Stimulated activated naive CD8-positive, alpha-beta T cell treated with anti-CD3 and anti-CD28 coated beads, Interleukin-15, Interleukin-2, amounts not matched to agents 100 U/mL and 50 U/mL, for 24 hours (primary cell): ENCODE measurements at places on chromosomes 13 and 19.
A peak's percentile ranks its signal among the peaks of the same experiment; 100 is the strongest.

DNA sequence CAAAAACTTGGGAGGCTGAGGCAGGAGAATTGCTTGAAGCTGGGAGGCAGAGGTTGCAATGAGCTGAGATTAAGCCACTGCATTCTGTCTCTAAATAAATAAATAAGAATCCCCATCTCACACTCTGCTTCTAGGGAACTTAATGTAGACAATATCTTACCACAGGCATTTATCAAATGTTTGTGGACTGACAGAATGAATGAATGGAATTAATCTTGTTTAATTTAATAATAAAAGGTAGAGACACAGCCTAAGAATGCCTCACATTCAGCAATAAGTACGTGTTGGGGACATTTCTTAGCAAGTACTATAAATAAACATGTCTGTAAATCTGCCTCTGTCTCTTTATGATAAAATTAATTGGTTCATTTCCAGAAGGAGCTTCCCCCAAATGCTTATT is 36.2 kb upstream of the RBM26 start:
- no peak for DNase-seq

DNA sequence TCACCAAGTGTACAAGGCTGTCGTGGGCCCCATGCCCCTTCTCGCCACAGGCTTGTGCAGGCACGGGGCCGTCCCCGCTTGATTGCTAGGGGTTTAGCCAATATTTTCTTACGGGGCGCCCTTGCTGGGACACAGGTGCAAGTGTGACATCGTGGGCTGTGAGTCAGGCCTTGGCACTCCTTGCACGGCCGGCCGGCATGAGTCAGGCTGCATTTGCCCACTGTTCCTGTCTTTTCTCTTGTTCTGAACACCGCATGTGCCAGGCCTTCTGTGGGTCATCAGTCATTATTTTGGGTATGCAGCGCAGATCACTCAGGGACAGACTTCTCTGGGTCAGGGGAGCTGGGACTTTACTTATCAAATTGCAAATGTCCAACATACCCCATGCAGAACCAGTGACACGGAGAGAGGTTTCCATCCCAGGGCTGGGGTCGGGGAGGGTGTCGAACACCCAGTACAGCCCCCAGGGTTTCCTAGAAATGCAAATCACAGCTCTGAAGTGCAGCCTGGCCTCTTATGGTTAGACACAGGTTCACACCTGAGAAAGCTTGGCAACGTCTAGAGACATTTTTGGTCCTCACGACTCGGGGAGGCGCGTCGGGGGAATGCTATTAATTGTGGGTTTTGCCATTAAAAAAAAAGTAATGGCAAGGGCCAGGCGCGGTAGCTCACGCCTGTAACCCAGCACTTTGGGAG is 22.5 kb upstream of the KLF2 start:
- DNase-seq = no peak

GRCh38 chr13:41582027-41582463 is 124.7 kb downstream of the RGCC start:
- no peak for DNase-seq

- no peak for DNase-seq
Observed at GRCh38 chr13:98710521-98710920, 42.0 kb downstream of the SLC15A1 start.

- DNase-seq = no peak
Observed at GRCh38 chr19:47881757-47882156, 4.4 kb downstream of the SULT2A1 start.

DNA sequence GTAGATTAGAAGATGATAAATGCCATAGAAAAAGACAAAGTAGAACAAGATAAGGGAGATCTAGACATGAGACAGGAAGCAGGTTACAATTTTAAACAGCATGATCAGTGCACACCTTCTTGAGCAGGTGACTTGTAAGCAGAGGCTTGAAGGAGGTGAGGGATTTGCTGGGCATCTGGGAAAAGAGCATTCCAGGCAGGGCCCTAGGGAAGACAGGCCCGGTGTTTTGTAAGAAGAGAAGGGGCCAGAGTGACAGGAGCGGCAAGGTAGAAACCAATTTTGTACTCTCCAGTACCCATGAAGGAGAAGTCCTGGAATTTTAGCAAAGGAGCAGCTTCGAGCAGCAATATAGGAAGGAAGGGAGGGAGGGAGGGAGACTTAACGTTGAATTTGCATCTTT is 296.5 kb downstream of the MZT1 start:
- no peak for DNase-seq

DNA sequence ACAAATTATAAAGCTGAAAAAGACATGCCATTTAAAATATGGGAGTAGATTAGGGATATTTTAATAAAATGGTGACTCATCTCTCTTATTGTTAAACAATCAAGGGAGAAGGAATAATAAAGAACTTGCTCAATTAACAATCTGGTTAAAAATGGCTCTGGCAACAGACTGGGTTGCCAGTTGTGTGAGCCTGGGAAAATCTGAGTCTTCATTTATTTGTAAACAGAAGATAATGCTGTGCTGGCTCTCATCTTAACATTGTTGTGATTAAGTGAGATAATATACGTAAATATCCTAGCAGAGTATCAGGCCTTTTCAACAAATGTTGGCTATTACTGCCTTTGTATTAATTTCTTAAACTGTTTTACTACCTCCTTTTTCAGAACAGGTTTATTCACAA is 453.3 kb downstream of the DIAPH3 start:
- DNase-seq = no peak

DNA sequence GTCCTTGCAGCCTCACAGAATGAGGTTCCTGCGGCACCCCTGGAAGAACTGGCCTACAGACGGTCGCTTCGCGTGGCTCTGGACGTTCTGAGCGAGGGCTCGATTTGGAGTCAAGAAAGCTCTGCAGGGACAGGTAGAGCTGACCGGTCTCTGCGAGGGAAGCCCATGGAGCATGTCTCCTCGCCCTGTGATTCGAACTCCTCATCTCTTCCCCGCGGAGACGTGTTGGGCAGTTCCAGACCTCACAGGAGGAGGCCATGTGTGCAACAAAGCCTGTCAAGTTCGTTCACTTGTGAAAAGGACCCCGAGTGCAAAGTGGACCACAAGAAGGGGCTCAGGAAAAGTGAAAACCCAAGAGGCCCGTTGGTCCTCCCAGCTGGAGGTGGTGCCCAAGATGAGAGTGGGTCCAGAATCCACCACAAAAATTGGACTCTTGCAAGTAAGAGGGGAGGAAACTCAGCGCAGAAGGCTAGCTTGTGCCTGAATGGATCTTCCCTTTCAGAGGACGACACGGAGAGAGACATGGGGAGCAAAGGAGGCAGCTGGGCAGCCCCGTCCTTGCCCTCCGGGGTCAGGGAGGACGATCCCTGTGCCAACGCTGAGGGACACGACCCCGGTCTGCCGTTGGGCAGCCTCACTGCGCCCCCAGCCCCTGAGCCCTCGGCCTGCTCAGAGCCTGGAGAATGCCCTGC is 23.4 kb upstream of the NDUFS7 start:
- DNase-seq = no peak

- no peak for DNase-seq
Observed at GRCh38 chr19:42313840-42314755, 989 bp downstream of the TMEM145 start.

DNA sequence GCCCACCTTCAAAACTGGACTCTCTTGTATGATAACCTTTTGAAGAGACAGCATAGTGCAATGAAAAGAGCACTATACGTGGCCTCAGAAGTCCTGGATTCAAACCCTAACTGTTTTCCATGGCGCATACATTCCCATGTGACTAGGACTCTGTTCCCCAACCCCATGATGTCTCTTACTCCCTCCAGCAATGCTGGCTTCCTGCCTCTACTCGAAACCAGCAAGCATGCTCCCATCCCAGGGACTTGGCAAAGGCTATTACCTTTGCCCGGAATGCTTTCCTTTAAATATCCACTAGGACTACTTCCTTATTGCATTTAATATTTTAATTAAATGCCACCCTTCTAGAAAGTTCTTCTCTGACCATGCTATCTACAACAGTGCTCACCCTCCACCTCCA is 75.1 kb downstream of the CYSLTR2 start:
- DNase-seq = no peak

- DNase-seq = peak; percentile 46
Observed at GRCh38 chr19:54439174-54439851, 9.7 kb upstream of the LENG8 start.

- DNase-seq = peak; percentile 16
Observed at GRCh38 chr19:39949026-39949747, 14.8 kb upstream of the FCGBP start.

DNA sequence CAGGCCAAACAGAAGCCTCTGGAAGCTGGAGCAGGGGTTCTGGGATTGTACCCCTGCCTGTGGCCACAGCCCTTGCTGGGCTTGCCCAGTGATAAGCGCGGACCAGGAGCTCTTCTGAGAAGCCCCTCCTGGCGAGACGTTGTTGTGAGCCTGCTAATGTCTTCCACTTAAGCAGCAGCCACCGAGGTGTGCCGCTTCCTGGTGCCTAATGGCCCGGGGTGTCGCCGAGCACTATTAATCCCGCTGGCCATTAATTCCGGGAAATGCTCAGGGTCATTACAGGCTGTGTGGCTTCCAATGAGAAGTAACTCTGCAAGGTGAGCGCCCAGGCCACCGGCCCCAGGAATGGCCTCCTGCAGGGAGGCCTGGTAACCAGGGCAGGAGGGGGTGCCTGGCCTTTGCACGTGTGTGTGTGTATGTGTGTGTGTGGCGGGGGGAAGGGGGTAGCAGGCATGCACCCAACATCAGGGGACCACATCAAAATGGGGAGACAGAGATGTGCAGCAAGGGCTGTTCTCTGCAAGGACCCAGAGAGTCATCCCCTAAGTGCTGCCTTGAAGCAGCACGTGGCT is 175.0 kb downstream of the URI1 start:
- no peak for DNase-seq

GRCh38 chr19:29674374-29675119 is 9.3 kb downstream of the PLEKHF1 start:
- DNase-seq = no peak

GRCh38 chr19:6596621-6597020 is 5.7 kb upstream of the CD70 start:
- no peak for DNase-seq

DNA sequence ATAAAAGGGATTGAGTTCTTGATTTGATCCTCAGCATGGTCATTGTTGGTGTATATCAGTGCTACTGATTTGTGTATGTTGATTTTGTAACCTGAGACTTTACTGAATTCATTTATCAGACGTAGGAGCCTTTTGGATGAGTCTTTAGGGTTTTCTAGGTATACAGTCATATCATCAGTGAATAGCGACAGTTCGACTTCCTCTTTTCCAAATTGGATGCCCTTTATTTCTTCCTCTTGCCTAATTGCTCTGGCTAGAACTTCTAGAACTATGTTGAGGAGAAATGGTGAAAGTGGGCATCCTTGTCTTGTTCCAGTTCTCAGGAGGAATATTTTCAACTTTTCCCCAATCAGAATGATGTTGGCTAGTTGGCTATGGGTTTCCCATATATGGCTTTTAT is 27.0 kb downstream of the POMP start:
- DNase-seq = no peak

DNA sequence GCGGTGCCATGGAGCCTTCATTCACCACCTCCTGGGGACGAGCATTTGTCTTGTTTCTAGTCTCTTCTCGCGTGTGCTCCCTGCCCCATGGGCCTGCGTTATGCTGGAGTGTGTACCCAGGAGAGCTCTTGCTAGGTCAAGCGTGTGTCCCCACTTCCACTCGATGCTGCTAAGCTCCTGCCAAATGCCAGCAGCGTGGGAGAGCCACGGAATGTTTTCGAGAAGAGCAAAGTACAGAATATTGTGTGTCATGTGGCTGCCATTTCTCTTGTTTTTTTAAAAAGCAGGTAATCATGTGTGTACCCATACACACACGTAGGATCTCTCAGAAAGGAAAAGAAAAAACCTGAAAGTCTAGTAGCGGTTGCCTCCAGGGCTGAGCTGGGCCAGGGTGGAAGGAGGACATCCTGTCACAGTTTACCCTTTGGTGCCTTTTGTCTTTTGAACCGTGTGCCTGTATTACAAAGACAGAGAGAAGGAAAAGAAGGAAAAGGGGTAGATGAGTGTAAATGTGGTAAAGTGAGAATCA is 28.6 kb downstream of the PAK4 start:
- DNase-seq = no peak

GRCh38 chr19:7738023-7738422 is 6.1 kb upstream of the CLEC4G start:
- DNase-seq = peak; percentile 37

DNA sequence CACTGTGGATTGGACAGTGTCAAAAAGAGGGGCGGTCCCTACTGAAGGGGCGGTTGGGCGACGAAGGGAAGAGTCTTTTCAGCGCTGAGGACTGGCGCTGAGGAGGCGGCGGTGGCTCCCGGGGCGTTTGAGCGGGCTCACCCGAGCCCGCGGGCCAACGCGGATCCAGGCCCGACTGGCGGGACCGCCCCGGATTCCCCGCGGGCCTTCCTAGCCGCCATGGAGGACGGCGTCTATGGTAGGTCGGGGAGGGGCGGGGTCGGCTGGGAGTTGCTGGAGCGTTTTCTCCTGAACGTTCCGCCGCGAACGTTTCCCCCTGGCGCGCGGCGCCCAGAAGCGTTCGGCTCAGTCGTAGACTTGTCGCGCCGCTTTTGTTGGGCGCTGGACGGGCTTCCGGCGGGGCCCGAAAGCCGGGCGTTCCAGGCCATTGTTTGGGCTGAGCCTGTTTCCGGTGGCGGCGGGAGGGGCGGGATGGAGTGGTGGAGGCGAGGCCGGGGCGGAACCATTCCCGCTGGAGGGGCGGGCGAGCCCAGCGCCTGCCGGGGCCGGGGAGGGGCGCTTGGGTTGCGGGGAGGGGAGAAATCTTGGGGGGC is at the start of gene CYTH2:
Gene CYTH2, plus strand, starts transcription at position 81 of the 593 bp plus-strand sequence. Its CDS starts 139 bp downstream, at position 220.
- DNase-seq = peak; percentile 87

DNA sequence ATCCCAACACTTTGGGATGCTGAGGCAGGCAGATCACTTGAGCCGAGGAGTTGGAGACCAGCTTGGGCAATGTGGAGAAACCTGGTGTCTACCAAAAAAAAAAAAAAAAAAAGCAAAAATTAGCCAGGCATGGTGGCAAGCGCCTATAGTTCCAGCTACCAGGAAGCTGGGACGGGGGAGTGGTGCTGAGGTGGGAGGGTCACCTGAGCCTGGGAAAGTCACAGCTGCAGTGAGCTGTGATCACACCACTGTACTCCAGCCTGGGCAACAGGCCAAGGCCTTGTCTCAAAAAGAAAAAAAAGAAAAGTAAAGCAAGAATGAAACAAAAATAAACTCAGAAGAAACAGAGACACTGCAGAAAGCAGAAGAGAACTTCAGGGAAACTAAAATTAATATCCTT is 31.6 kb downstream of the MTRF1 start:
- DNase-seq = no peak

GRCh38 chr19:728011-728410 is 19.3 kb downstream of the PALM start:
- no peak for DNase-seq
